NCI-H526 (cell line): ENCODE measurements at places on chromosomes 4 and X.

GRCh38 chr4:15354371-15355297, 73.2 kb upstream of the C1QTNF7 start:
- no peak for DNase-seq

GRCh38 chrX:14173873-14174272, 144.2 kb upstream of the GEMIN8 start:
- no peak for DNase-seq

- no peak for DNase-seq
Observed at GRCh38 chr4:181365671-181366070, 877.5 kb upstream of the TENM3 start.

- peak; percentile 41 for DNase-seq
Observed at GRCh38 chrX:53288189-53288588, 6.8 kb upstream of the IQSEC2 start.

DNA sequence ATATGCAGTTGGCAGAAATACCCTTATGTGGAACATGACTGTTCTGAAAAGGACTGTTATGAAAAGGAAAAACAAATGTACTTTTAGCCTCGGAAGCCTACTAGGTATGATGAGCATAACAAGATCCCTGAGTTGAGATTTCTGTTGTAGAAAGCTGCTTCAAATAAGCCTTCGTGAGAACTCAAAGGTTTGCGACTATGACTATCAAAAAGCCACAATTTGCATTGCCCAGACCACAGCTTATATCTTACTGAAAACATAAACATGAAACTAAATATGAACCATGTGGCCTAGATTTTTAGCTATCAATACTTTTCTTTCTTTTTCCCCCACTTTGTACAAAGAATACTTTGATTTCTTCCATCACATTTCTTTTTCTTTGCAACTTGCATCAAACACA, 398.2 kb upstream of the LCORL start:
- no peak for DNase-seq

DNA sequence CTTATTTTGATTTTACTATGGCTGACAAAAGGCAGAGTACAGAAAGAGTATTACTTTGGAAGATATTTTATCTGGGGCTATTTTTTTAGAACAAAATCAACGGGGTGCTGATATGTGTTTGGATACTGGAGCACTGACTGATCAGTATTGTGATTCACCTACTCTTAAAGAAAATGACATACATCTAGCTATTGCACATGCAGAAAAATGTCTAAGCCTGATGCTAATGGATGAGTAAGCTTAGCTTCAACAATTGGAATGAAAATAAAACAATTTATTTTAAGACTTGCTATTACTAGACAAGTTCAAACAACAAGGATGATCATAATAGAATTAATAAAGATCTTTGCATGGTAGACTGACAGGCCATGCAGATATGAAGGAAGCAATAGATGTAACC, 262.0 kb downstream of the PPP1R2C start:
- DNase-seq, result no peak

GRCh38 chrX:1281521-1281920, 12.9 kb downstream of the CSF2RA start:
- no peak for DNase-seq

DNA sequence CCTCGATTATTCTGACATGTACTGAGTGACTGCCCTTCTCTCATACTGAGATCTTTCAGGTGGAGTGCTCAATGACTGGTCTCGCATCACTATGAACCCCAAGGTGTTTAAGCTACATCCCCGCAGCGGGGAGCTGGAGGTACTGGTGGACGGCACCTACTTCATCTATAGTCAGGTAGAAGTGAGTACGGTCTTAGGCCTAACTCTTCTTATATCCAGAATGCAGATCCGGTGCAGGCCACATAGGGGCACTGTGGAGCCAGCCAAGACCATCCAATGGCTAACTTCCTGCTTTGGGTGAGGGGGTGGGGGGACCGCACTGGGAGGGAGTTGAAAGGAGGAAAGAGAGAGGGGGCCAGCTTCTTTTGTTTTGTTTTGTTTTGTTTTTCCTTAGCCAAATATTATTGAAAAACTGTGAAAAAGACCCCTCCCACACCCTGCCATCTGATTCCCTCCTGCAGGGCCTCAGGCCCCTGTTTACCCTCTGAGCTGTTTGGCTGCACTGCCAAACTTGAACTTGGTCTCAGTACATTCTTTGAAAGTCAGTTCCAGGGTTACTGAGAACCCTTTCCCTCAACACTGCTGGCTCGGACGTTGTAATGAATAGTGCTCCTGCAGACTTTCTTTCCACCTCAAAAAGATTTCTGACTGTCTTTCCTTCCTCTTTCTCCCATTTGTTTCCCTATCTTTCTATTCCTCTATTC, 16.2 kb downstream of the AWAT2 start:
- peak; percentile 1 for DNase-seq

GRCh38 chr4:145566086-145566708, 53.0 kb upstream of the MMAA start:
- no peak for DNase-seq

DNA sequence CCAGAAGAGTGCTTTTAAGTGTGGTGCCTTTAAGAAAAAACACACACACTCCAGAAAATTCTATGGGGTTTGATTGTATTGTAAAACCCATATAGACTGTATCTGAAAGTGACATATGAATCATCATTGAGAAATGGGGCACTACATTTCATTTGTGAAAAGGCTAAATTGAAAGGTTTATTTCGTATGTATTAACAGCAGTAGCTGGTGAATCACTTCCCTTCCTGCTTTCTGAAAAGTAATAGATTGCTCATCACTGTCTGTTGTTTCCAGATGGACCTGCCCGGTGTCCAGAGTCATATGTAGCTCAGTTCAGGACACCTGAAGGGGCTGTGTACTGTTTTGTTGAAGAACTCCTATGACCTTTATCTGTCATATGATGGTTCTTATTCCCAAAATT, 28.1 kb upstream of the HPRT1 start:
- no peak for DNase-seq

DNA sequence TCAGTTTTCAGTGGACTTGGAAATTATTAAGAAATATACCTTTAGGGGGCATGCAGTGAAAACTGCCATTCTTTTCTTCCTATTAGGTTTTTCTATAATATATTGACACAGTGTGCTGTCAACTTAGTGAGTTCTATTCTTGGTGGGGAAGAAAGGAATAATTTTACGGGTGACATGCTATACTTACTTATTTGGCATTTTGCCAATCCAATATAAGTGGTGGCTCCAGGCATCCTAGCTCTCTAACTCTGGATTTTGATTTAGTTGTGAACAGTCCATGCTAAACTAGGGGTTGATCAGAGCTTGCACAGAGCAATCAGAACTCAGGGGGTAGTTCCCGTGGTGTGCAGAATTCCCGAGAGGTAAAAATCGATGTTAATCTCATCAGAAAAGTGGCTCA, 277.7 kb upstream of the FTHL17 start:
- no peak for DNase-seq

DNA sequence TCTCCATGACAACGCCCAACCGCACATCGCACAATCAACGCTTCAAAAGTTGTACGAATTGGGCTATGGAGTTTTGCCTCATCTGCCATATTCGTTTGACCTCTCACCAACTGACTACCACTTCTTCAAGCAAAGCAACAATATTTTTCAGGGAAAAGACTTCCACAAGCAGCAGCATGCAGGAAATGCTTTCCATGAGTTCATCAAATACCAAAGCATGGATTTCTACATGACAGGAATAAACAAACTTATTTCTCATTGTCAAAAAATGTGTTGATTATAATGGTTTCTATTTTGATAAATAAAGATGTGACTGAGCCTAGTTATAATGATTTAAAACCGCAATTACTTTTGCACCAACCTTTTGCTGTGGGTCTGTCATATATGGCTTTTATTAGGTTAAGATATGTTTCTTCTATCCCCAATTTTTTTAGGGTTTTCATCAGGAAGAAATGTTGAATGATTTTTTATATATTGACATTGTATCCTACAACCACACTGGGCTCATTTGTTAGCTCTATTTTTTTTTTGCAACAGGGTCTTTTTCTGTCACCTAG, 138.4 kb downstream of the PWWP3B start:
- no peak for DNase-seq

DNA sequence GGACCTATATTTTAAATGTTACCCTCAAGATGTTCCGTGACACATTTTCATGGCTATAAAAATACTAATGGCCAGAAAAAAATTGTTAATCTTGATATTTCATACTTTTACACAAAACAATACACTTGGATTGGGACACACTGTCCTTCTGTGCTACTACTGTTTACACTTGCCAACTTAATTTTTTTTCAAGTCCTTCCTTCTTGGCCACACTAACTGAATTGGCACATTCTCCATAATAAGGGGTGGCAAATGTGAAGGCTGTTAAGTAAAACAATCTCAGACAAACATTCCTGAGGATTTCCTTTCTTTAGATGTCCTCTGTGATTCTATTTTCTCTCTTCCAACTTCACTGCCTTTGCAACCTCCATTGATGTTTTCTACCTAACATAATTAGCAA, 225.8 kb downstream of the IQCM start:
- DNase-seq, result no peak

DNA sequence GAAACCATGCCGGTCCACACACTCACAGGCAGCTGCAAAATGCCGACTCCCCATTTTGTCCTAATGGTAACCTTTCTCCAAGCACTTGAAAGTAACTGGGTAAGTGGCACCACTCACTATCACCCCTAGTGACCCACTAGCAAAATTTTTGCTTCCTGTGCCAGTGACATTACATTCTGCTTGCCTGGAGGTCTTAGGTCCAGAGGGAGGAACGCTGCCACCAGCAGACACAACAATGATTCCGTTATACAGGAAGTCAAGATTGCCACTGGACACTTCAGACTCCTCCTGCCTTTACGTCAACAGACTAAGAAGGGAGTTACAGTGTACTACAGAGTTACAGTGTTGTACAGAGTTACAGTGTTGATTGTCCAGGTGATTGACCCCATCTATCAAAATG, 11.8 kb upstream of the TMEM192 start:
- no peak for DNase-seq

GRCh38 chr4:17701882-17702281, 79.5 kb downstream of the FAM184B start:
- DNase-seq, result no peak

- no peak for DNase-seq
Observed at GRCh38 chr4:16739997-16740624, 158.3 kb downstream of the LDB2 start.

GRCh38 chrX:131072871-131073571, 14.9 kb downstream of the ARHGAP36 start:
- no peak for DNase-seq

- DNase-seq, result no peak
Observed at GRCh38 chrX:123311486-123311885, 127.4 kb downstream of the GRIA3 start.

GRCh38 chr4:126375462-126376054, 1060.8 kb downstream of the FAT4 start:
- no peak for DNase-seq

DNA sequence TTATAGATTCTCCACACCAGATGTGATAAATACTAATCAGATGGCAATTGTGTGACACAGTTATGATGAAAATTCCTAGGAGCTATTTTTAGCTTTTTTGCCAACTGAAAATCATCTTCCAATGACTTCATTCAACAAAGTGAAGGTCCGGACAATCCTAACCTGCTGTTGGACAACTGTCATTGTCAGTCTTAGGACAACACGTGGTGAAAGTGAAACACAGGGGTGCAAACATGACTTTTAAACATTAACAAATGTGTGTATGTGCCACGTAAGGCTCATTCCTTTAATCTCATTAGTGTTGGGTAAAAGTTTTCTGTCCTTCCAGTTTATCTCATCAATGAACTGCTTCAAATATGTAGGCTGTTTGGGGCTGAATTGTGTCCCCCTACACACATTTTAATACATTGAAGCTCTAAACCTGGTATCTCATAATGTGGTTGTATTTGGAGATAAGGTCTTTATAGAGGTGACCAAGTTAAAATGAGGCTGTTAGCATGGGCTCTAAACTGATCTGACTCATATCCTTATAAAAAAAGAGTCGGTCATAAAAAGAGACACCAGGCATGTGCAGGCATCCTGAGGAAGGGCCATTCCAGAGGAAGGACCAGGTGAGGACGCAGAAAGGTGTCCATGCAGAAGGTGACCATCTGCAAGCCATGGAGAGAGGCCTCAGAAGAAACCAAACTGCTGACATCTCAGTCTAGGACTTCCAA, 41.2 kb upstream of the SMAD1 start:
- no peak for DNase-seq

- no peak for DNase-seq
Observed at GRCh38 chr4:184413261-184414046, 60.9 kb downstream of the IRF2 start.

DNA sequence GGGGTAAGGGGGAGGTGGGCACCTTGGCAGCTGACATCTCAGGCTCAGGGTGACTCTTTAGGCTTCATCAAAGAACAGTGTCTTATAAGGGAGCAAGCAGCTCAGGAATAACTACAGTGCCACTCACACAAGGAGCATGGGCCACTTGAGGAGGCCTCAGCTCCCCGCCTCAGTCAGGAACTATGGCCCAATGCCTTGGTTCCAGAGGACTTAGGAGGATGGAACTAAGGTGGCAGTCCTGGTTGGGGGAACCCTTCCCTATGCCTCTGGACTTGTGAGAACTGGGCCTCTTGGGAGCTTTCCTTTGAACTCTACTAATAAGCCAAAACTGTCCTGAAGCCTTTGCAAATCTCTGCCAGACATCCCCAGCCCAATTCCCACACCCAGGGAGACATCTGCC, 160.6 kb downstream of the EFNB1 start:
- DNase-seq, result no peak

- no peak for DNase-seq
Observed at GRCh38 chr4:161466316-161466715, 697.5 kb downstream of the FSTL5 start.

DNA sequence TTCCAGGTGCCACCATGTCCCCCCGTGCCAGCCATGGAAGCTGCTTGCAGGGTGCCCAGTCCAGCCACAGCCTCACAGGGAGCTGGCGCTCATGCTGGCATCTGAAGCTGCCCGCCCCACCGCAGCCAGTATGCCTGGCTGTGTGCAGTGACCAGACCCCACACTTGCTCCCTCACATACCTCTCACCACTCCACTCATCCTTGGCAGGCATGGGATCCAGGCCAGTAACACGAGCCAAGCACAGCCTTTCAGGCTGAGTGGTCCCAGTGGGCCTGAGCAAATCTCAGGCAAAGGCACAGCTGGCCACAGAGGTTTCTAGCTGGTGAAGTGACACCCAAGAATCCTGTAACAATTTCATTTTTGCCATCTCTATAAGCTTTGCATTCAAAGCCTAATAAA, 48.4 kb upstream of the SEC24B start:
- DNase-seq, result no peak

DNA sequence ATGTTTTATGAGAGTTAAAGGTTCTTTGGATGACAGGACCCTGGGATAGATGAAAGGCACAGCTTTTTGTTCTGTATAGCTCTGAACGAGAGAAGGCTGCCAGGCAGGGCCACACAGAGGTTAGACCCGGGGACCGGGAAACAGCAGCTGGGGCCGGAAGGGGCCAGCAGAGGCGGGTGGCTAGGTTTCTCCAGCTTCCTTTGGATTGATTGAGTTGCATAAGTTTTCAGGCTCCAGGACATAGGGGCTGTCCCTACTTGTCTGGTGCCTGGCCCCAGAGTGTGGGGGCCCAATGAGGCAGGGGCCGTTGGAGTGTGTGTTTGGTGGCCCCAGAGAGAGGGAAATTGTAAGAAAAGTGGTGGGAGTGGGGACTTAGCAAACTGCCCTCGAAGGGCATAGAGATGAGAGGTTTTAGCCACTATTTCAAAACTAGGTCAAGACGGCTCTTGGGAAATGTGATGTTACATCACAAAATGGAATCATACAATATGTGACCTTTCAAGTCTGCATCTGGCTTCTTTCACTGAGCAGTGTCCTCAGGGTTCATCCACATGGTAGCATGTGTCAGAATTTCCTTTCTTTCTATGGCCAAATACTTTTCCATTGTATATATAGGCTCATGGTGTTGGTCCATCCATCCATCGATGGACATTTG, 3.7 kb downstream of the ZFP92 start:
- DNase-seq, result no peak

GRCh38 chr4:111475001-111475400, 670.3 kb upstream of the FAM241A start:
- DNase-seq, result peak; percentile 26
